ENCODE measurements at places on chromosomes 11 and 22.

DNA sequence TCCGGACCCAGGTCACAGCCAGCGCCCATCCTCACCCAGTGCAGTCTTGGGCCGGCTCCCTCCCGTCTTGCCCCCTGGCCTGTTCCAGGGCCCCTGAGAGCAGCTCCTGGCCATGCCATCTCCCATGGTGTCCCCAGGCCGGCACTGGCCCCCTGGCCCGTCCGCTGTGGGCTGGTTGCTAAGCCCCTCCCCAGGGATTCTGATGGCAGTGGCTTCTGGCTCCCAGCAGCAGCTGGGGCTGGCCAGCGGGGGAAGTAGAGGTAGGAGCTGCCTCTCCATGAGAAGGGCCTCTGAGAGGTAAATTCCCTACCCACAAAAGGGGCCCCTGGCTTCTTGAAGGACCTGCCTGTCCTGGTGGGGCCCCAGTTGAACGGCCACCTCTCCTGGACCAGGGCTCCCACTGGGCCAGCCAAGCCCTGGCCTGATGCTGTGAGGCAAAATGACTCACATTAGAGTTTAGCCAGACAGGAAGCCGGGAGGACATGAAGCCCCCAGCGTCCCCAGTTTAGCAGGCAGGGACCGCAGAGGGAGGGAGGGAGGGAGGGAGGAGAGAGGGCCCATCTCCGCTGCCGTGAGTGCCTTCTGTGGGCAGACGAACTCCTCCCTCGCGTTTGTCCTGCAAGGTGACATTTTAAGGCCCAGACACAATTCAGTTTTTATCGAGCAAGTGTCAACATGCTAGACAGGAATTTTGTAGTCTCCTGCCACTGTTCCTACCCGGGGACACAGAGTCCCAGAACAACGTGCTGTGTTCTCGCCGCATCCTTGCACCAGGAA lies 32.9 kb upstream of the GAL start:
- no peak for DNase-seq

- no peak for DNase-seq
Measured at GRCh38 chr11:34680918-34681586, 60.2 kb downstream of the EHF start.

DNA sequence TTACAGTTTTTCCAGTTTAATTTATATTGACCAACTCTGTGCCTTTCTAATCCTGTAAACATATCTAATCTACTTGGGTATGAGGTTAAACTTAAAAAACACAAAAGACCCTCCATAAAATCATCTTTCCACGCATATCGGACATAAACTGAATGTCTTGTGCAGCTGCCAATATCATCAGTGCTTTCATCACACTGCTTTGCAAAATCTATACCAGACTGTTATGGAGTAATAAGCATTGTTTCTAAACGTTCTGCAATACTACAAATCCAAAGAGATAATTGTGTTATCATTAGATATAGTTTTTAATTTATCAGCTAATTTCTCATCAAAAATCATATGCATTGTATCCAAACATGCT lies 36.1 kb upstream of the AMPD3 start:
- no peak for DNase-seq

DNA sequence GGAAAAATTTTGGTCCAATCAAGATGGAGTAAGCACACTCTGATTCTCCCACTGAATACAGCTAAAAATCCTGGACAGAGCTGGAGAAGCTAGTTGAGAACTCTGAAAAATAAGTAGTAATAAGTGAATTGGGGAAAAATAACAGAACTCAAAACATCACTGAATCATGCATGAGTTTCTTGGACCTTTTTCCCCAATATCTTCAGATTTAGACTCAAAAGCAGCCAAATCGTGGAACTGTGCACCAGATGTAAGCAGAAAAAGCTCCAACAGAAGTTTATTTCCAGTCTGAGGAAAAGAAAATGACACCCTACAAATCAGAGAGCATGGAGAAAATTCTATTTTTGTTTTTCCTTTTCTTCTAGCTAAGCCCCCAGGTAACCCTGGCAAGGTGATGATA lies 279.7 kb upstream of the CTSC start:
- DNase-seq: no peak

DNA sequence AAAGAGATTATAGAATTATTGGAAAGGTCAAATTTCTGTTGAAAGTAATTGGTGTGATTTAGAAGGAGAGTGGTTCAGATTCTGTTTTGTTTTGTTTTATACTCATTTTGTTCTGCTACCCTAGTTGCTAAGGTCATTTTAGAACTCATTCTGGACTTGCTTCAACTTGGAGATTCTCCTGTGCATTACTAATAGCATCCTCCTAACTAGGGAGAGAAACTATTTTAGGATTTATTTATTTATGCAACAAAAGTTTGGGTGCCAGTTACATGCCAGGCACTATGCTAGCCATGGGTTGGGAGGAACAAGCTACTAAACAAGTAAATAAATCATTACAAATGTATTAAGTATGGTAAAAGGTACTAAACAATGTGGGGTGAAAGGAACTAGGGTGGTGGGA lies 84.0 kb downstream of the YAP1 start:
- no peak for DNase-seq

DNA sequence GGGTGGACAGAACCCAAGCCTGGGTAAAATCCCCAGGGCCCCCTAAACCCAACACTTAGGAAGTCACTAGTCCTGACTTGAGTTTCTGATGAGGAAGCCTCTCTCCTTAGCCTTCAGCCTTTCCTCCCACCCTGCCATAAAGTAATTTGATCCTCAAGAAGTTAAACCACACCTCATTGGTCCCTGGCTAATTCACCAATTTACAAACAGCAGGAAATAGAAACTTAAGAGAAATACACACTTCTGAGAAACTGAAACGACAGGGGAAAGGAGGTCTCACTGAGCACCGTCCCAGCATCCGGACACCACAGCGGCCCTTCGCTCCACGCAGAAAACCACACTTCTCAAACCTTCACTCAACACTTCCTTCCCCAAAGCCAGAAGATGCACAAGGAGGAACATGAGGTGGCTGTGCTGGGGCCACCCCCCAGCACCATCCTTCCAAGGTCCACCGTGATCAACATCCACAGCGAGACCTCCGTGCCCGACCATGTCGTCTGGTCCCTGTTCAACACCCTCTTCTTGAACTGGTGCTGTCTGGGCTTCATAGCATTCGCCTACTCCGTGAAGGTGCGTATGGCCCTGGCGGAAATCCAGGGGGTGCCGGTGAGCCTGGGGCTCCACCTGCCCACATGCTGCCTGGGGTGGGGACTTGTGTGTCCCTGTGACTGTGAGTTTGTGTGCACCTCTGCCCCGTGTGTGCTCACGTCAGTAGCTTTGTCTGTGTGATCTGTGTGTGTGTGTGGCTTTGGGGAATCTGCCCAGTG lies at the start of gene IFITM1:
TSS of gene IFITM1 (plus strand) at position 254 of the 767 bp plus-strand sequence. CDS start at position 385, 131 bp downstream.
- DNase-seq: no peak

DNA sequence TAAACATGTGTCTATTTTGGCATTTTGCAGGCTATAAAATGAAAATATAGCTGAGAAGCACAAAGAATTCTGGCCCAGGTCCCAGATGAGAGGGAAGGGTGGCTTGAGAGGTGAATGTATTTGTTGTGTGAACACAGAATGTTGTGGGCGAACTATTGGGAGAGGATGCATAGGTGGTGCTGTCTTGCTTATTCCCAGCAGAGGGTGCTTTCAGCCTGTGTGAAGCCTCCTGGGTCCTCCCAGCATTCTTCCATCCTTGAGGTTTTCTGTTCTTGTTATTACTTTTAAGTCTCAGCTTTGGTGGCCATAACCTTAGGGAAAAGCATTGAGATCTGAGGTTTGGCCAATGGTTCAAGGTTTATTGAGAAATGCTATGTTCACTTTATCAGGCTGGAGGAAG lies 108.7 kb upstream of the SNX19 start:
- no peak for DNase-seq

DNA sequence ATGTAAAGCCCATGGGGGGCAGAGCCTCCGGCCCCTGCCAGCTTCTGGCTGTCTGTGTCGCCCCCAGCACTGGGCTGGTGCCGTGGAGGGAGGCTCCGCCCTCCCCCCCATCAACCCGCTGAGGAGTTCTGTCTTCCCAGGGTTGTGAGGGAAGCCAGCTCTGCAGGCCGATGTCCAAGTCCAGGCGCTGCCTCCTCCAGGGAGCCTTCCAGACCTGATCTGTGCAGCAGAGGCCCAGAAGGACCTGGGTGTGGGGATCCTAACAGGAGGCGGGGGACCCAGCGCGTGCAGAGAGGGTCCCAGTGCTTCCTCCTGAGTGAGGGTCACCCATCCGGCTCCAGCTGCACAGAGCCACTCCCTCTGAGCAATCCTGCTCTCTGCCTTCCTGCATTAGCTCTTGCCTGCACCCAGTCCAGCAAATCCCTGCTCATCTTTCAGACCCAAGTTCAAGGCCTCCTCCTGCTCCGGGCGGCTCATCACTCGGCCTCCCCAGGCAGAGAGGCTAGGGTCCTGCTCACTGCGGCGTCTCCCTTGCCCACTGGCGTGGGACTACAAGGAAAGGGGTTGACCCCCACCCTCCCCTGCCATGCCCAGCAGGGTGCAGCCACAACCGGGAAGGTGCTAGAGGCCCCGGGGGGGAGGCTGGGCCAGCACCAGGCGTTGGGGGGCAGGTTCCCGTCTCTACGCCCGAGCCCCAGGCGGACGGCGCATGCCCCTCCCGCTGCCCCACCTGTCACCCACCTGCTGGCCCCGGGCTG lies 16.4 kb downstream of the PRR33 start:
- no peak for DNase-seq

DNA sequence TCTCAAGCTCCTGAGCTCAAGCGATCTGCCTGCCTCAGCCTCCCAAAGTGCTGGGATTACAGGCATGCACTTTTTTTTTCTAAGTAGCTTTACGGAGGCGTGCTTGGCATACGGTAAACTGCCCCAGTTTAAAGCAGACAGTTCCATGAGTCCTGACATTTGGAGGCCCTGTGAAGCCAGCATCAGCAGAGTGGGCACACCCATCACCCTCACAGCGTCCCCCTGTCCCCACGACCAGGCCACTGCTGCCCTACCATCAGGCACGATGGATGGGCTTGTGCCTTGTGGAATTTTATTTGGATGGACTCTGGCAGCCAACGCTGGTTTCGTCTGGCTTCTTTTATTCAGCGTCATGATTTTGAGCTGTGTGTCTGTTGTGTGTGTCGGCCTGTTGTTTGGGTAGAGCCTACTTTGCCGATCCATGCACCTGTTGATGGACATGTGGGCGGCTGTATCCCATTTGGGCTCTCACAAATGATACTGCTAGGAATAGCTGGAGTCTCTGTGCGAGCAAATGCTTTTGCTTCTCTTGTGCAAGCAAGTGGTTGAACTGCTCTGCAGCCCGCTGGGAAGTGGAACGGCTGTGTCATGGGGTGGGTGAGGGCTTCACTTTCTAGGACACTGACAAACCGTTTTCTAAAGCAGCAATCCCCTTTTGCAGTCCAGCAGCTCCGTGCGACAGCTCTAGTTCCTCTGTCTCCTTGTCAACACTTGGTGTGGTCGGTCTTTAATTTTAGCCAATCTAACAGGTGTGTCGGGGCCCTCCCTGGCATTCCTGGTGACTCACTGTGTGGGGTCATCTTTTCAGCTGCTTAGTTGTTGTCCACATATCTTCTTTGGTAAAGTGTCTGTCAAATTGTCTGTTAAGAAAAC lies 23.8 kb downstream of the KCNQ1 start:
- DNase-seq: no peak

DNA sequence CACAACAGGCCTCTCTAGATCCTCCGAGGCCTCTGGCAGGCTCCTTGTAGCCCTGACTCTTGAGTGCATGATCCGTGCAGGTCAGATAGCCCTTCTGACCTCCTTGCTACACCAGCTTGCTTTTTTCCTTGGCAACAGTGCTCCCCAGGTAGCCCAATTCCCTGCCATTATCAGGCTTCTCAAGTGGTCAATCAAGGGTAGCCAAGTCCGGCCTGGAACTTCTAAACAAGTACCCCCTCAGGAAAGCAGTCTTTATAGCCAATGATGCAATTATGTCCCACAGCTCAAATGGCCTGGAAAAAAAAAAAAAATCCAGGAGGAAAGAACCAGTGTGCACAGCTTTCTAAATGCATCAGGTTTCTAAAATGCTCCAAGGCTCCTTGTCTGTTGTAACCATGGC lies 59.8 kb downstream of the TENM4 start:
- DNase-seq: no peak

DNA sequence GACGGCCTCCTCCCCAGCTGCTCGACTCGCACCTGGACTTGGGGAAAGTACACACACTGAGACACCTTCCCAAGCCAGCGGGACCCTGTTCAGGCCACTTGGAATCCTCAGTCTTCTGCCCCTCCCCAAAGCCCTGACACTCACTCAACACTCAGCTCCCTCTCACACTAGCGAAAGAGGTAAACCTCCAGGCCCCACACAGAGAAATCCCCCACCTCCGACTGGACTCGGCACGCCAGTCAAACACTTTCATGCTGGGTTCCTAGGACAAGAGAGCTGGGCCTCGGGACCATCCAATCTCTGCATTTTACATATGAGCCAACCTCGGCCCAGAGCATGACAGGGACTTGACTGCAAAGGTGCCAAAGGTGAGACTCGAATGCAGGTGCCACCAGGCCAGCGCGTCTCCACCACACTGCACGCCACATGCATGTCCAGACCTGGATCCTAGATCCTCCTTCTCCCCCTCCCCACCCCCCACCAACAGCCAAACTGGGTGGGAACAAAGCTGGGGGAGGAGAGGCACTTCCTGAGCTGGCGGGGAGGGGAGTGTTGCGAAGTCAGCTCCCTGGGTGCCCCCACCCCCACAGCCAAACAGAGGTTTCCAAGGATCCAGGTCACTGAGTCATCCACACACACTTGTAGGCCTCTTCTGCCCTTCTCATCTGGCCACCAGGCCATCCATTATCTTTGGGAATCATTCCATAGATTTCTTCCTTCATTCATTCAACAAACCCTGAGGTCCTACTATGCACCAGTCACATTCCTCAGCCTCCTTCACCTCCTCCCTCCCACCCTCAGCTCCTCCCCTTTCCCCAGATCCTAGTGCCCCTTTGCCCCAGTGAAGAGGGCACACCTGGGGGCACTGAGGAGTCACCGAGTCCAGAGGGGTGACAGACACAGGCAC lies 10.7 kb upstream of the CD5 start:
- DNase-seq: no peak
